ENCODE measurements at places on chromosomes 3 and 15.

GRCh38 chr3:25273582-25274171 is 154.4 kb upstream of the RARB start:
- DNase-seq: no peak

GRCh38 chr3:71520161-71521020 is 63.1 kb downstream of the FOXP1 start:
- DNase-seq: no peak

GRCh38 chr3:98594628-98595324 is 1.4 kb upstream of the CPOX start:
- DNase-seq: no peak

- DNase-seq: no peak
Measured at GRCh38 chr3:172185907-172186306, 146.5 kb downstream of the FNDC3B start.

GRCh38 chr3:38139191-38139590 is 730 bp downstream of the MYD88 start:
- no peak for DNase-seq

GRCh38 chr3:19931767-19932188 is 2.2 kb downstream of the EFHB start:
- no peak for DNase-seq

- DNase-seq: no peak
Measured at GRCh38 chr3:29353807-29354206, 72.9 kb downstream of the RBMS3 start.

DNA sequence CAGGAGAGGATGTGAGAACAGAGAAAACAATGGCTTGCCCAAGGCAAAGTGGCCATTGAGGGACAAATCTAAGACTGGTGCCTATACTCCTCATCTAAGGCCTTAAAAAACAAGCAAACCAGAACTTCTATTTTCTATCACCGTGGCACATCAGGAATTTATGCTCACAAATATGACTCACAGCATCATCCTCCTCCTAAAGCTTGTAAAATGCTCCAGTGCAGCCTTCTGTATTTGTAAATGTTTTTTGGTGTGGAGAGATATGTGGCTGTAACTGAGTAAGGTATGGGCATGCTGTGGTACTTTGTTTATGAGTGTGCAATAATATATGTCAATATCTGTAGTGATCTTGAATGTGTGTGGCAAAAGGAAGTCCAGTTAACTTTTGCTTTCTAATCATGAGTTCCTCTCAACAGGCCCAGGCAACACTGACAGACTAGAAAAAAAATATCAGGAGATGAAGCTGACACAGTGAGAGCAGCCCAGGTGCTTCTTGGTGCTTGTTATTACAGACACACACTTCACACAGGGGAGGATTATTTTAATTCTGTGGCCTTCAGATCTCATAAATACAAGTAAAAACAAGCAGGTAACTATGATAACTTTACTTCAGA is 60.3 kb downstream of the CTNNB1 start:
- no peak for DNase-seq

- DNase-seq: no peak
Measured at GRCh38 chr15:67511606-67512005, 9.3 kb upstream of the C15orf61 start.

- DNase-seq: peak; percentile 57
Measured at GRCh38 chr3:50542177-50543034, 25.1 kb downstream of the C3orf18 start.

DNA sequence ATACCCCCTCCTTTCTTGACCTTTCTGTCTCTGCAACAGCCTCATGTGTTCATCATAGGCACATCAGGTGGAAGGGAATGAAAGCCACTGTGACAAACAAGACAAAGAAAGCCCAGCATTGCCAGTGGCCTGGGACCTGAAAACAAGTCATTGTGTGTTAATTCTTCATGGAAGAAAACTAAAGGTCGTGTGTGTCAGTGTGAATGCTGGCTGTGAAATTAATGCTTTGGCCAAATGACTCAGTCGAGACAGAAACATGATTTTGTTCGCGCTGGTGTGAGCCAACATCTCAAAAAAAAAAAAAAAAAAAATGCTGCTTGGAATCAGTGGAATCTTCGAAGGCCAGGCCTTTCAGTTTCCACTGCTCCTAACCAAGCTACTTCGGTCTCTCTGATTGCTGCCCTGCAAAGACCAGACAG is 386.5 kb upstream of the PROK2 start:
- DNase-seq: no peak

DNA sequence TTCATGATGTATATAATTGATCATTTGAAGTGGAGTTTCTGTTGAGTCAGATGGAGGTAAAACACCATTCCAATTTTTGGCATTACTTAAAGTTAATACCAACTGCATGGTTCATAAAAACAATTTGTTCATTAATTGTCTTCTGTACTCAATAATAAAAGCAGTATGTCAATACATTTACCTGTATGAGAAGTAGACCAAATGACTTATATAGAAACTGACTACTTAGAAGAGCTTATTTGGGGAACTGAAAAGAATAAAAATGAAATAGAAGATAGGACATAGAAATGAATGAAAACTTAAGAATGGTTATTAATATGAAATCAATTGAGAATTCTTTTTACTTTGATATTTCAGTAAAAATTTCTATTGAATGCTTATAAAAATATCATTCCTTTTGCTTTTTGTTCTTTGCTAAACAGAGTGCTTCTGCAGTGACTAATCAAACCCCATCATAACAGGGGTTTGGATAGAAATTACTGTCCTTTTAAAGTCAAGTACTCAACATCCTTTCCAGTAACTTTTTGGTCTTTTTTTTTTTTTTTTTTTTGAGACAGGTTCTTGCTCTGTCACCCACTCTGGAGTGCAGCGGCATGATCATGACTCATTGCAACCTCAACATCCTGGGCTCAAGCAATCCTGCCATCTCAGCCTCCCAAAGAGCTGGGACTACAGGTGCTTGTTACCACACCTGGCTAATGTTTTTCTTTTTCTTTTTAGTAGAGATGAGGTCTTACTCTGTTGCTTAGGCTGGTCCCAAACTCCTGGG is 6.5 kb upstream of the CRYBG3 start:
- no peak for DNase-seq

- DNase-seq: no peak
Measured at GRCh38 chr3:106228271-106228670, 359.5 kb upstream of the CBLB start.

DNA sequence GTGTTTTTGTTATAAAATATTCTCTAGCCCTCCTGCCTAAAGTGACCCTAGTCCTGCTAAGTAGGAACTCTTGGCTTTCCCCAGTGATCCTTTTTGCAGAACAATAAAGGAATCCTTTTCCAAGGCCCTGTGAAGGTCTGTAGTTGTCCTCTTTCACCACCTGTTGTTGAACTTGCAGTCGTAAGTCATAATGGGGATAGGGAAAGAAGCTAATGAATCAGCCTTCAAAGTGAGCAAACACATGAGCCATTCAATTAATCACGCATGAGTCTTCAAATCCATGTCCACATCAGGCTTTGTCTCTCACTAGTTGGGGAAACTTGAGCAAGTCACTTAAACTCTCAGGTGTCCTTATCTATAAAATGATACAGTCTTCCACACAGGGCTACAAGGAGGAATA is 27.6 kb downstream of the ZNF860 start:
- DNase-seq: no peak

DNA sequence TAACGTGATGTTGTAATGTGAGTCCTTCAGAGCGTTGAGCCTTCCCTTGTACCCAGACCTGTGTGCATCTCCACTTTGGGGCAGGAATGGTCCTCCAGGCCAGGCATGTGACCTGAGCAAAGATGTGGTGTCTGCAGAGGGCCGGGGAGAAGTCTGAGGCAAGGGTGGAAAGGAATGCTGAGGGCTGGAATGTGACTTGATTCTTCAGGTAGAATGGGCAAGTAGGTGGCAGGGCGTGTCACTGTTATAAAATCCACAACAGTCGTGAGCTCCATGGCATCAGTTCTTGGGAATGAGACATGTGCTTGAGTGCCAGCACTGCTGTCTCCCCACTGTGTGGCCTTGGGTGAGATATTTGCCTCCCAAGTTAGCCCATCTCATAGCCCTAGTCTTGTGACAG is 24.0 kb upstream of the BSN start:
- DNase-seq: no peak

DNA sequence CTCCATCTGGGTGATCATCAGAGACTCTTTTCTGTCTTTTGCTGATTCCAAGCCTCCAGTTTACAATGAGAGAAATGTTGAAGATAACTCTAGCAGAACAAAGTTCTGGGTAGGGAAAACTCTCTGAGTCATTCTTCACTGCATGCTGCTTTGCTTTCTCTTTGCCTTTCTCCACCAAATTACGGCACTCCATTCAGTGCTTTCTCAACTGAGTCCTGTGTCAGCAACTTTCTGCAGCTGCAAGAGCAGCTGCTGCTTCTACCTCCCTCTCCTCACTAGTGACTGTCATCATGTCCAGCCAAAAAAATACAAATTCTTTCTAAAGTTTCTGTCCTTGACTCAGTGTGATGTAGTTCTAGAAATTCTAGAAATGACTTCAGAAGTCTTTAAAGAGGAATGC is 953.8 kb downstream of the IGSF11 start:
- no peak for DNase-seq

GRCh38 chr3:182479419-182480336 is 313.6 kb upstream of the ATP11B start:
- no peak for DNase-seq

DNA sequence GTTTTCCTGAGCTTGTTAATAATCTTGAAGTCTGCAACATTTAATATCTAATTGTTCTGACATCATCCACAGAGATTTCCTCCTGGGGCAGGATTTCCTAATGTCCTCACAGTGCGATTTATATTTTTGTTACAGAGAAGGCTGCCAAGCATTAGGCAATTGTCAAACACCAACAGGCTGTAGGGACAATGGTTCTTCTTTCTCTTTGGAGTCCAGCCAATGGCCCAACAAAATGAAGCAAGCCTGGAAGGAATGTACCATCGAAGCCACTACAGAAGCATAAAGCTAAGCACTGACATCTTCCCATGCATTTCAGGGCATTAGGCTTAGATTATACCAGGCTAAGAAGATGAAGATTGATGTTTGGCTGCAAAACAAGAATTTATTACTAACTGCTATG is 173.0 kb upstream of the FRMD4B start:
- no peak for DNase-seq

DNA sequence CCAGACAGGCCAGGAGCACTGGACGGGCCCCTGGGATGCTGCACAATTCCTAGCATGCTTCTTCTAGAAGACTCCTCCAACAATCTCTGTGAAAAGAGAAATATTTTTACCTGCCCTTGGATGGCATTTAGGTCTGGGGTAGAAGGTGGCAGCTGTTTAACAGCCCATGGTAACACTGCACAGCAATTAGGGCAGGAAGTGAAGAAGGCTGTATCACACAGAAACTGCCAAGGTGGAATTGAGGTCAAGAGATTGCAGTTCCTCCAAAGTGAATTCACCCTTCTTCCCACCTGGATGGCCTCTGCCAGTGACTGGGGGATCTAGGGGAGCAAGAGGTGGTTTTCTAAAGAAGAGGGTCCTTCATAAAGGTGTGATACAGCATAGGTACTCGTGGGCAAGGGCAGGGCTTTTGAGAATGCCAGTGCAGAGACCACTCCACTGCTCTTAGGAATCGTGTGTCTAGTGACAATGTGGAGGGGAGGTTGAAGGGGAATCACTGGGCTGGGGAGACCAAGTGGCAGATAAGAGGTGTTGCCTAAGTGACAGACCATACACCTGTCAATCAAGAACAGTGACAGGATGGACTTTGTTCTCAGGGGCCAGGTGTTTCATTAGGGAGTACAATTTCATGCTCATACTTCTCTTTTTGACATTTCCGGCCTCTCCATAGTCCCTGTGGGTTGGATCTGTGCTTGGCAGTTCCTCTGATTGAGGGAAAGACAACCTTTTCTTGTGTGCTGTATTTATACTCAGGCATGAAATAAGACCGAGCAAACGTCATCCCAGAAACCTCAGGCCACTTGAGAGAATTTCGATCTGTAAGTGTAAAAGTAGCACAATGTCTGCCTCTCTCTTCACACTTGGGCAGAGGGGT is 83.5 kb upstream of the BCL6 start:
- no peak for DNase-seq

DNA sequence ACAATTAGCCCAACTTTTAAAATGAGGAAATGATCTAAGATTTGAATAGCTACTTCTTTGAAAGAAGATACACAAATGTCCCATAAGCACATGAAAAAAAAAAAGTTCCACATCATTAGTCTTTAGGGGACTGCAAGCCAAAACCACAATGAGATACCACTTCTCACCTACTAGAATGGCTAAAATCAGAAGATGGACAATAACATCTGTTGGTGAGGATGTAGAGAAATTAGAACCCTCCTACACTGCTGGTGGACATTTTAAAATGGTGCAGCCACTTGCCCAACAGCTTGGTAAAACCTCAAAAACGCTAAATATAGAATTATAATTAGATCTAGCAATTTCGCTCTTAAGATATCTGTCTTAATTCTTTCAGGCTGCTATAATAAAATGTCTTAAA is 77.1 kb downstream of the MEX3B start:
- DNase-seq: no peak

GRCh38 chr3:4251412-4251811 is 51.8 kb upstream of the SETMAR start:
- no peak for DNase-seq

DNA sequence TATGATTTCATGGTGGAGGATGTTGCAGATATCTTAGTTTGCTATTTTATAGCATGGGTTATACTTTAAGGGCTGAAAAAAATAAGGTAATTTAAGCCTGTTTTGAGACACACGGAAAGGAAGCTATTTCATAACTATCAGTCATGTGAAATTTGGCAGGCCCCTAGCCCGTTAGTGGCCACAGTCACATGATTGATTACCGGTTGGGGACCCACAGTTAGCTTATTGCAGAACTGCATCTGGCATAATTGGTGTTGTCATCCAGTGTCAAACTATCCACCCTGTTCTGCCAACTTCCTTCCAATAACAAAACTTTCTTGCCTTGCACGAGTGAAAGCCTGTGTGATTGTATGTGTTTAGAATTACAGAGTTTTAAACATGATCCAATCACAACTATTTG is 35.2 kb downstream of the FNDC3B start:
- DNase-seq: no peak

DNA sequence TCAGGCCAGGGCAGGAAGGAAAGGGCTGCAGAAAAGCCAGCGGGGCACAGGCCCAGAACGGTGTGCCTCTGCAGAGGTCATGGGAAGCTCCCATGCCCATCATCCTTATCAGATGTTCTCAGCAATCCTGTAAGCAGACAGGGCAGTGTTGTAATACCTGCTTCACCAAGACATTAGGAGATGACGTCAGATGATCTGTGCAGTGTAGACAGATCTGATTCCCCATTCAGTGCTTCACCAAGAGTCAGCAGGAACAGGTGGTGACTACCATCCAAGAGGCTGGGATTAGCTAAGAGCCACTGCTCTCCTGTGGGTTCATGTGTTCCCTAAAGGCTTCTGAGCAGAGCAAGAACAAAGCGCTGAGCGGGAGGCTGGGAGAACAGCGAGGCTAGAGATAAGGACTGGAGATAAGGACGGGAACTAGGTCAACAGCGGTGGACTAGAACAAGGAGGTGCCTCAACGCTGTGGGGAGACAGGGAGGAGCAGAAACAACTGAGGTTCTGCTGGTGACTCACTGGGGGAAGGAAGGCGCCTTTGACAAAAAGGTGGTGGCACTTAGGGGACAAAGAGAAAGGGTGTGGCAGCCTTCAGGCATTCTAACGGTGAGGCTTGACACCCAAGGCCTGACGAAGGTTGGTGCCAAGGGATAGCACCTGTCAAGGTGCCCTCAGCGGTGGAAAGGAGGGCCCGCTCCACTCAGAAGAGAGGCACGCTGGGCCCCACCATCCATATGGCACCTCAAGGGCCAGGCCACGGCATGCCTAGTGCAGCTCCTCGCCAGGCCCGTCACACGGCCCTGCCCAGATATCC is 28.4 kb downstream of the CCDC12 start:
- DNase-seq: no peak

Data from heart right ventricle (tissue), 16 donors.